HS-27A (cell line): ENCODE measurements at places on chromosomes 4 and X.

DNA sequence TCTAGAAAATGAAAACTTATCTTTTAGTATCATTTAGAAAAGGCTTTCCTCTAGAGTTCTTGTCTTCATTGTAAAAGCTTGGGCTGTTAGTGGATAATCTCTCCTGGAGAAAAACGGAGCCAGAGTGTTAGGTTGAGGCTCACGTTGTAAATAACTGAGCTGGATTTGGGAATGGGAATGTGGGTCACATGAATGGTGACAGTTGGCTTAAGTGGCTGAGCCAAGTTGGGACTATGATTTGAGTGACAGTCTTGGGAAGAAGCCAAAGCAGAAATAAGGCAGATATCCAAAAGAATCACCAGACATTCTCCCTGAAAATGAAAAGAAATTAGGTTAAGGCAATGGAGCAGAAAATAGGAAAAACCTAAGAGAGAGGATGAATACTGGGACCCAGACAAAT is 33.6 kb upstream of the PDGFC start:
- DNase-seq: no peak

DNA sequence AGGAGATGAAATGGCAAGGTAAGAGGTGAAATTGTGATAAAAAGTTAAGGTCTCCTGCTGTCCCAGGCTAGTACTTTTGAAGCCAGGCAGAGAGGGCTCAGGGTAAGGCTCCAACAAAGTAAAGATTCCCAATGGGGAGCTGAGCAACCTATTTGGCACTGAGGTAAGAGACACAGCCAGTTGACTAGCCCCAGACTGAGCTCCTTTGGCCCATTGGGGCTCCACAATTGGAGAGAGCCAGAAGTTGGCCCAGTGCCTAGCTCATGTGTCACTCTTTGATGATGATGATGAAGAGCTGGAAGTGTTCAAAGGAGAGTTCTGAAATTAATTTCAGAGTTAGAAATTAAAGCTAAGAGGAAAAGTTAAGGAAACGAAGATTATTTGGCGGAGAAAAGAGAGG is 94.6 kb downstream of the RLIM start:
- no peak for DNase-seq

- no peak for DNase-seq
These were observed 179.6 kb downstream of the CCSER1 start for GRCh38 chr4:90306810-90307209.

DNA sequence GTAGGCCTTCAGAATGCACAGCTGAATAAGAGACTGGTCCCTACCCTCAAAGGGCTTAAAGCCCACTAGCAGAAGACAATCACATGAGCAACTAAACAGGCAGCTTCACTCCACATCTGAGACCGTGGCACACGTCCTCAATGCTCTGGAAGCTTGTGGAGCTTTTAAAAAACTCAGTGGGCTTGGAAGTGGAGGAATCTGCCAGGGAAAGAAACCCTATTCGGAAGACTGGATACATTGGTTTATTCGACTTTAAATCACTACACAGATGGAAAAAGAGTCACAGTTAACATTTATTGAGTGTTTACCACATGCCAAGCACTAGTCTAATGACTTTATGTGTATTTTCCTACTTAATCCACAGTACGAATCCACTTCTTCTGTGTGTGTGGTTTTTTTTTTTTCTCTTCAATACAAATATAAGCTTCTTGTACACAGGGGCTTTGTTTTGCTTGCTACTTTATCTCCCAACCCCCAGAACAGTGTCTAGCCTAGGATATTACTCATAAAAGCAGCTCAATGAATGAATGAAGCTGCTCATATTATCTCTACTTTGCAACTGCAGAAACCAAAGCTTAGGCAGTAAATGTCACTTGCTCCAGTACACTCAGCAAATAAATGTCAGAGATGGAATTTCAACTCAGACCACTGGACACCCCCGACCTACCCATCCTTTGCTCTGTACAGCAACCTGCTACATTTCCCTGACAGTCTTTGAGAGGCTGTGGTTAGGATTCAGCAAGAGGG is 137.7 kb downstream of the LDB2 start:
- no peak for DNase-seq

DNA sequence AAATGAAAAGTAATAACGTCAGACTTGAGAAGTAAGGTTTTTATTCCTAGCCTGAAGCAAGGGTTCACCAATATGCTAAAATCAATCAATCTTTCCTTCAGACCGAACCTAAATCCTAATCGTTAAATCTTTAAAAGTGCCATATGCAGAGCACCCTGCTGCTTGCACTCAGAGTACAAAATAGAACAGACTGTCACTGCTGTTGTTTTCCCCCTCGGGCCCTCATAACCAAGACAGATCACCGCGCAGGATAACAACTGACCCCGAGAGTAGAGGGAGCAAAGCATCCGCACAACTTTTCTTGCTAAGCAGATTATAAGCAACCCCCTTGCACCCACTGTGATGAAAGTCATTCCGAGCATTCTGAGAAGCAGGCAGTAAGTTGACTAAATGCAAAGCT is 550.9 kb upstream of the NDST4 start:
- no peak for DNase-seq
